ENCODE measurements at places on chromosomes 2 and 18.

DNA sequence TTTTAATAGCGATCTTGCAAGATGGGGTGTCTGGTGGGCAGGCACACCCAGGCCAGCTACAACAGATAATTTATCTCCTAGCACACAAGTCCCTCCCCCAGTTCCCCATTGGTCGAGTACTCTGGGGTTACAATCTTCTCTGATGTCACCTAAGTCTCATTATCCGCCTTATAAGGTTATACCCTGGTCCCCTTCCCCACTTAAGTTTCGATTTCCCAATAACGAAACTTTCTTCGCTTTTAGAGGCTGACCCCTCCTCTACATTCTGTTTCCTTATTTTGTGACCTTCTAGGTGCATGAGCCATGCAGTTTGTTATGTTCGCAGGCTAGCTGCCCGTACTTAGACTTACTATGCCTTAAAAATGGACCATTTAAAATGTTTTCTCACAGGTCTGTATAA, 180.1 kb downstream of the CAPN13 start:
- DNase-seq = no peak

- no peak for DNase-seq
Observed at GRCh38 chr18:49677081-49677480, 115.2 kb downstream of the LIPG start.

DNA sequence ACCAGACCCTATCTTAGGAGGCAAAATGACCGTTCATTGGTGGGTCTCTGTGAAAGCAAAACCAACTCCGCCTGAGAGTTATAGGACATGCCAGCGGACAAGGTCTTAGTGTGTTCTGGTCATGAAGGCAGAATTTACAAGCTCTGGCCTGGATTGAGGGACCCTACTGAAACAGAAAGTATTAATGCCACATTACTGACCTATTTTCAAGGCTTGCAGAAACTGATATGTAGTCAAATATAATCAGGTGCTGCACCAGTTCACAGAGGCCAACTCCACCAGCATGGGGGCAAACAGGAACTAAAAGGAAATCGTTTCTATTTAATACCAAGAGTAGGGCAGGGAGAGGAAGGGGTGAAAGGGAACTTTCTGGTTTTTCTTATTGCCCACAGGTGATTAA, 19.7 kb downstream of the TYMS start:
- DNase-seq = no peak

- no peak for DNase-seq
Observed at GRCh38 chr2:38446906-38447561, 70.0 kb upstream of the ATL2 start.

- DNase-seq = no peak
Observed at GRCh38 chr2:100064165-100064564, 78.2 kb downstream of the AFF3 start.

- no peak for DNase-seq
Observed at GRCh38 chr2:38381381-38382143, 4.5 kb upstream of the ATL2 start.

DNA sequence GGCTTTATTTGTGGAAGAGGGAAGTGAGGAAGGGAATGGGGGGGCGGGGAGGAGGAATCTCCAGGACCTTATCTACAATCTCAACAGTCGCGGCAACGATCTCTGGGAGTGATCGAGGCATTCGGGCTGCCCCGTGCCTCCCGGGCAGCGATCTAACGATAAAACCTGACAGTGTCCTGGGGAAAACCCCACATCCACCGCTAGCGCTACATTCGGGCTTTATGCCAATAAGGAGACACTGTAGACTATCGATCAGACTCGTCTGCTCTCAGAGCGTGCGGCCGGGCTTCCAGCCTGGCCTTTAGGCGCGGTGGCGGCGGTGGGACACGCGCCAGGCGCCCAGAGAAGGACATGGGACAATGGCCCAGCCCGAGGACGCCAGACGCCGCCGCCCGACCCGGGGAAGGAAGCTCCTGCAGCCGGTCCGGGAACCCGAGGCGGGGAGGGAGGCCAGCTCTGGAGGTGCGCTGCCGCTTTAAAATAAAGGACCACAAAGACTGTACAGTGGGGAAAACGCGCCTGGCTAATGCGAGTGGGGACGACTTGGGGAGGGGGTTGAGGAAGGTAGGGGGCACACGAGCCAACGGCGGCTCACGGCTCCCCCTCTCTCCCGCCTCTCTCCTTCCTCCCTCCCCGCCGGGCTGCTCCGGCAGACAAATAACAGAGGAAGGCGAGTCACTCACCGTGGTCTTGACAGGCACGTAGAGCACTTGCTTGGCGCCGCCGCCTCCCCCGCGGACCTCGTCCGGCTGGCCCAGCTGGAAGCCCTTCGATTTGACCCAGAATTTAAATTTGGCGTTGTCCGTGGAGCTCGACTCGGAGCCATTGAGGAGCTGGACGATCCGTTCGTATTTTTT, 2.2 kb downstream of the NOL4 start:
- DNase-seq = no peak

GRCh38 chr2:16425462-16426336, 239.9 kb downstream of the CYRIA start:
- no peak for DNase-seq

DNA sequence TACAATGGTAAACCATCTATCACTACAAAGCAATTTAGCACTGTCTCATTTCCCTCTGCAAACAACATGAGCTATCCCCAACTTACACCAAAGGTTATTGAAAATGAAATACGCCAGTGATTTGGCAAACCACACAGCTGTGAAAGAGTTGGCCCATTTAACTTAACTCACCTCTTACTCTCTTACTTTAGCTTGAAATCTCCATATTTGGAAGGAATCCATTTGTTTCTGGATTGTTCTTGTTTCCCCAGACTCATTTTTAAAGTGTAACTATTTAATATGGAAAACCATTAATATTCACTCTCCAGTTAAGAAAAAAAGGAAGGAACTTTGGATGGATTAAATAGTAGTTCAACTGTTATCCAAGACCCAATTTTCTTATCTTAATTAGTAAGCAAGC, 93.7 kb upstream of the TRIB2 start:
- no peak for DNase-seq

- no peak for DNase-seq
Observed at GRCh38 chr2:75079575-75079974, 119.7 kb downstream of the TACR1 start.

- DNase-seq = no peak
Observed at GRCh38 chr2:85754313-85755095, 713 bp downstream of the ATOH8 start.

DNA sequence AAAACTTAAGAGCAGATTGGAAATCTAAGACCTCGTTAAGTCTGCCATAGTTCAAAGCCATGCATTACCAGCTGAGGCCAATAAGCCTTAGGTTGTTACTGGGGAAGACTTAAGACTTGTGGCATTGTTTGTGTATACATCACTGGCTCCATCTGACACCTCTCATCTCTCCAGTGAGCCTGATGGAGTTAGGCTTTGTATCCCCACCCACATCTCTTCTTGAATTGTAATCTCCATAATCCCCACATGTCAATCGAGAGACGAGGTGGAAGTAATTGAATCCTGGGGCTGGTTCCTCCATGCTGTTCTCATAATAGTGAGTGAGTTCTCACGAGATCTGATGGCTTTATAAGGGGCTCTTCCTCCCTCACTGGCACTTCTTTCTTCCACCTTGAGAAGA, 404.6 kb downstream of the ARHGAP15 start:
- no peak for DNase-seq

GRCh38 chr2:161343235-161343634, 35.0 kb downstream of the PSMD14 start:
- DNase-seq = no peak

DNA sequence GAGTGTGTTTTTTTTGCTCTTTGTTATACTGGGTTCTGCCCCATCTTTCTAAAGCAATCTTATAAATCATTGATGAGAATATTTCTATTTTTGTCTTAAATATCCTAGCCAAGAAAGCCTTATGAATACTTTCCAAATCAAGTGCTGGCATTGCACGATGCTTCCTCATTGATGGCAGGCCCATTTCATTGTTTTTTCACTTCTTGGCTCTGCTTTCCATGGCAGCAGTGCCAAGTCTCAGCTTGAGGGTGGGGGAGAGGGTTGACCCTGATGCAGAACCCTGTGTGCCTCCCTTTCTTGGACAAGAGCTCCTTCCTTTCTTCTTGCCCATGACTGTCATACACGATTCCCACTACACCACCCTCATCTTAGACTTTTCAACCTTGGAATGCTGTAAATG, 16.7 kb upstream of the CELF4 start:
- DNase-seq = no peak

DNA sequence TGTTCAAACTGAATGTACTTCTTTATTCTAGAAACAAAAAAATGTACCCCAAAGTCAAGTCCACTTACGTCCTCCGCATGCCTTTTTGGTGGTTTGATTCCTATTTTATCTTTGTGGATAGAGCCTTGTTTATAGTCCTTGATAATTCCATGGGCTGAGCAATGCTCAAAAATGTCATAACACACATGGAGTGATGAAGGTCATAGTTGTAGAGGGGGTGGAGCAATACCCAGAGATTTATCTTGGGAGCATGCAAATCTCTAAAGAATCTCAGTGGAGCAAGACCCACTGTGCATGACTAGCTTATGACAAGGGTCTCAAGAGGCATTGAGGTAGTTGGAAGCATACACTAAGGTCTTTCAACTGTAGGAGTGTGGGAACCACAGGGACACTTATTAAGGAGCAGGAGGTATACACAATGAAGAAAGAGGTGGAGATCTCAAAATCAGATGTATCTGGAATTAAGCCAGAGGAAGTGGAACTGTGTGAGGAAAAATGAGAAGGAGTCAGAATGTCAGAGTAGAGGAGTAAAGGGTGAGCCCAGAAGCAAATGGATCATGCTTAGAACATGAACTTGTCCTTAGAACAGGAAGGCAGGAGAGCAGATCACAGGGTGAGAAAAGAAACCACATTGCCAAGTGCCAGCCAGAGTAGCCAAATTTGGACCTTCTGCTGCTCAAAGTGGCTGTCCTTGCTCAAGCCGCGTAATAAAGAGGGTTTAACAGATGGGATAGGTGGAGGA, 68.1 kb upstream of the STK39 start:
- DNase-seq = no peak

DNA sequence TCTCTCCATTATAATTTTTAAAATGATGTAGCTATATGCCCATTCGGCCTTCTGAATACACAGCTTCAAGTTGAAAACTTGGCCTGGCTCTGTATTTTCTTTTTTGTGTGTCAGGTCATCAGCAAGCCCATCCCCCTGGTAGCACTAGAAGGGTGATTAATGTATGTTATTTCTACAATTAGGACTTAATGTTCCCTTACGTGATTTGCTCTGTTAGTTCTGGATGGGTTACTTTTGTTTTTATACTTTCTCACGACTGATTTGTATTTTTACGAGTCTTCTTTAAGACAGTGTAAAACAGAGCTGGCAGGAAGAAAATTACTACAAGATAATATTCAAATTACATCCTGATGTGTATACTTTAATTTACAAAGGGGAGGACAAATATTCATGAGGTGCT, 88.4 kb upstream of the RGPD4 start:
- no peak for DNase-seq

- DNase-seq = no peak
Observed at GRCh38 chr18:48580782-48581181, 42.0 kb downstream of the CTIF start.

GRCh38 chr2:4628998-4629501, 925.7 kb downstream of the DCDC2C start:
- DNase-seq = no peak

DNA sequence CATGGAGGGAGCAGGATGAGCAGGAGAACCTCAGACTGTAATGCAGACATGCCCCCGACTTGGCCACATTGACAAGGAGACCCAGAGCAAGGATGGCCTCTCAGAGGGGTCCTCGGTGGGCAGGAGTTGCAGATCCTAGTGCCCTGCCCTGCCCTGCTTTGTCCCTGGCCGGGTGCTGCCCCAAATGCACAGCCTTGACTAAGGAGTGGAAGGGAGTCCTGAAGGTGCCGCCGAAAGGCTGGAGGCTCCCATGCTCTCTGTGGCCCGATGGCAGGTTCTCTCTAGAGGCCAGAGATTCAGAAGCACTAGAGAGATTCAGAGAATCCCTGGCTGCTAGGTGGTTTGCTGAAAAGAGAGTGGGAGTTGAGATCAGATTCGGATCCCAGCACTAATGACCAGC, 64.4 kb downstream of the MARCO start:
- DNase-seq = no peak

GRCh38 chr2:75788154-75788553, 77.4 kb upstream of the GCFC2 start:
- no peak for DNase-seq

DNA sequence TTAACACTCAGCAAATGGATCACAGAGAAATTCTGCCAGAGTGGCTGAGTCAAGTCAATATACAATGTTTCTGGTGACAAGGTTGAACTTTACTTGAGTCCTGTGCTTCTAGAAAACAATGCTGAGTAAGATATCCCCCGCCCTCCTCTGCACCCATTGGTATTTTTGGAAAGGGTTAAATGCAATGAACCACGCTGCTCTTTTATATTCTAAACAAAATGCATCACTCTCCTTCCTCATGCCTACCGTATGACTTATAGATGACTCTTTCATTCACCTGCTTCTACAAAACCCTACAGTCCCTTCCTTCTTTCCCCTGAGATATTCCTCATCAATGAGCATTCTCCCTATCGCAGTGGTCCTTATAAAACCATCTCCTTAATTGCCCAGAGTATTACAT, 168.8 kb downstream of the TXNL1 start:
- no peak for DNase-seq

Measured in cortex of kidney (tissue), 1 donor.